ENCODE measurements at places on chromosomes 4 and X. TPM values are rescaled to one million over a fixed set of nuclear protein-coding genes. Genes with fewer than 3 reads are reported as not detected.

Gene NKX3-2
- total RNA-seq: 0.79 TPM

Gene MAGED1
- total RNA-seq: 278 TPM

DNA sequence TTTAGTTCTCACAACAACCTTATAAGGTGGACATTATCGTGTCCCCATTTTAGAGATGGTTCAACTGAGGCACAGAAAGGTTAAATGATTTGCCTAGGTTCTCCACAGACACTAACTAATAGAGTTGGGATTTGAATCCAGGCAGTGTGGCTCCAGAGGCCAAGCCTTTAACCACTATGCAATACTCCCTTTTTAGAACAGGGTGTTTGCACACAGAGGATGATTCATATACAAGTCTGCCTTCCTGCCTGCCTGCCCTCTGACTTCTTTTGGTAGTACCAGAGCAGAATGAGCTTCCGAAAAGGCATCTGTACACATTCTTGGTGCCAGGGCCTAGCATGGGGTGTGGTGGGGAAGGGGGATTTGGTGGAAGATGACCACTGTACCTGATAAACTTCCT is 150.8 kb upstream of the ARHGEF9 start:
- DNase-seq: no peak

- no peak for DNase-seq
Measured at GRCh38 chrX:3161681-3162080, 120.4 kb downstream of the ARSF start.

Gene FAM193A
- 26.8 TPM for total RNA-seq

Gene ABCE1
- 62.1 TPM for total RNA-seq

DNA sequence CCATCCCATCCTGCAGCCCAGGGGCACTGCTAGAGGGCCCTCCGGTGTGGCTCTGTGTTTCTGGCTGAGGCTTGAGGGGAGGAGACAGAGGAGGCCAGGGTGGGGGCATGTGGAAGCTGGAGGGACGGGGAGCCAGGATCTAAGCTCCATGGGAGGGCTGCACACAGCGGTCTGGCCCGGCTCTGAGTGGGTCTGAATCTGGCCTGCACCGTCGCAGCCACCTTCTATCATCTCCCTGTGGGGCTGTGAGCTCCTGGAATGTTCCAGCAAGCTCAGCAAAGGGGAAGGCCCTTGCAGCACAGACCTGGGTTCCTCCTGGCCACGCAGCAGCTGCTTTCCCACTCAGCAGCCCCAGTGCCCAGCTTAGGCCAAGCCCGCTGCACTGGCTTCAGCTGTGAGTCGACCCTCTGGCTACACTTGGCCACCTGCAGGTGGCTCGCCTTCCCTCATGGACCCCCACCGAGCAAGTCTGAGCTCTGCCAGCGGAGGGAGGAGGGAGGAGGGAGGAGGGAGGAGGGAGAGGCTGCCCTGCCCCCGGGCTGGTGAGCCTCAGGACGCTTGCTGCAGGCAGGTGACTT is 5.3 kb downstream of the NKX1-1 start:
- no peak for DNase-seq

DNA sequence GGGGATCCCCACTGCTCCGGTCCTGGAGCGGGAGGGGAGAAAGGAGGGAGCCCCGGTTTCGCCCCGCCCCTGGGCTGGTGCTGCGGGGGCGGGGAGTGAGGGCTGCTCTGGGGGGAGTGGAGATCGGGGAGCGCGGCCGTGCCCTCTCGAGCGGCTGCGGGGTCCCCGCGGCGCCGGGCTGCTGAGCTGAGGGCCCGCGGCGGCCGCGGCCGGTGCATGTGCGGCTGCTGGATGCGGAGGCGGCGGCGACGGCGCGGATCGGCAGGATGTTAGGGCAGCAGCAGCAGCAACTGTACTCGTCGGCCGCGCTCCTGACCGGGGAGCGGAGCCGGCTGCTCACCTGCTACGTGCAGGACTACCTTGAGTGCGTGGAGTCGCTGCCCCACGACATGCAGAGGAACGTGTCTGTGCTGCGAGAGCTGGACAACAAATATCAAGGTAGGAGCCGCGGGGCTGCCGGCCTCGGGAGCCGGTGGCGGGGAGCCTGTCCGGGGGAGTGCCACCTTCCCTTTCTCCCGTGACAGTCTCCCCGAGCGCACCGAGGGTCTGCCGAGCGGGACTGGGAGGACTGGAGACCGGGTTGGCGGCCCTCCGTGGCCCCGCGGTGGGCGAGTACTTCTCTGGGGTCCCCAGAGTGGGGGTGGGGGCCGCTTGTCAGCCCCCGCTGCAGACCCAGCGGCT is at the start of gene ING2:
ING2 (plus strand) TSS at position 129 of the 681 bp plus-strand sequence; CDS start at position 267, 138 bp downstream.
- DNase-seq: peak; percentile 72

- no peak for DNase-seq
Measured at GRCh38 chr4:160450876-160451275, 1348.0 kb downstream of the RAPGEF2 start.

- DNase-seq: no peak
Measured at GRCh38 chr4:35493977-35494376, 750.3 kb downstream of the ARAP2 start.

DNA sequence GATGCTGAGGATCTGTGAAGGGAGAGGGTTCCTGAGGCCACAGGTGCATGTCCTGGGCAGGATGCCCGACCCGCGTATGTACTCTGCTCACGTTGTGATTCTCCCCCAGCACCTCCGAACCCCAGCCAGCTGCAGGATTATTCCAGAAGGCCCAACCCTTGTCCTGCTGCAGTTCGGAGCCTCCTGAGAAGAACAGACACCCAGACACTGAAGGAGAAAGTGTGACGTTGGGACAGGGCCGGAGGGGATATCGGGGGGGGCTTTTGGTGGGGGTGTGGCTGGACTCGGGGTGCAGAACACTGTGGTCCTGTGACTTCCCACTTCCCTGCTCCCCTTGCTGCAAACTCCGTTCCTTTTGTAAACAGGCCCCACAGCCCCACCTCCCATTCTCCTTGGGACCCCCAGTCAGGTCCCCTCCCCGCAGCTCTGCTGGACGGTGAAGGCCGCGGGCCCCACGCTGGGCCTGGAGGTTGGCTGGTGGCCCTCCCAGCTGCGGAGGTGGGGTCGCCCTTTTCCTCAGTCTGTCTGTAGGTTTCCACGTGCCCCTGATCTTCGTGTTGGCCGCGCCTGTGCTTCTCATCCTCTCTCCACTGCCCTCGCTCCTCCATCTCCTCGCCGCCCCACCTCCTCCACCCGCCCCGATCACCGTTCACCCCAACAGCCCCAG is 83.0 kb upstream of the ADRA2C start:
- no peak for DNase-seq

GRCh38 chr4:163171590-163171989 is 4.9 kb upstream of the NAF1 start:
- DNase-seq: no peak

Gene TXK
- total RNA-seq: 1.3 TPM

Gene CLDN22
- not detected for total RNA-seq

DNA sequence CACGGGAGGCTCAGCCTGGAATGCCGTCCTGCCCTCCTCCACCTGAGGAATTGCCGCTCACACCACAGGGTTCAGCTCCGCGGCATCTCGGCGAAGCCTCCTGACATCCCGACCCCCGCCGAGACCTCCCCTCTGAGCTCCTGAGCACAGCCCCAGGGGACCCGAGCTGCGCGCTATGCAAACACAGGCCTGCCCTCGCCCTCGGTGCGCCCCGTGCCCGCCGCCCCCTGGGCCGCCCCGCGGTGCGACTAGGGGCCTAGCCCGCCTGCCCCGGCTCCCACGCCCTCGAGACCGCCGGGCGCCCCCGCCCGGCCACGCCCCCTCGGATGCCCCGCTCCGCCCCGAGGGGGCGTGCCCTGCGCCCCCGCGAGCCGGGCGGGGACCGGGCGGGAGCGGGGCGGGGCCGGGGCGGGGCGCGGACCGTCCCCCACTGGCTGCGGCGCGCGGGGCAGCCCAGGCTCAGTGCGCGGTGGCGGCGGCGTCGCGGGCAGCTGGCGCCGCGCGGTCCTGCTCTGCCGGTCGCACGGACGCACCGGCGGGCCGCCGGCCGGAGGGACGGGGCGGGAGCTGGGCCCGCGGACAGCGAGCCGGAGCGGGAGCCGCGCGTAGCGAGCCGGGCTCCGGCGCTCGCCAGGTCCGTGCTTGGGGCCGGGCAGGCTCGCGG is at the start of gene FGFR3:
FGFR3 (plus strand) TSS at position 462 of the 664 bp plus-strand sequence. CDS start 642 bp downstream, outside the sequence.
- no peak for DNase-seq

DNA sequence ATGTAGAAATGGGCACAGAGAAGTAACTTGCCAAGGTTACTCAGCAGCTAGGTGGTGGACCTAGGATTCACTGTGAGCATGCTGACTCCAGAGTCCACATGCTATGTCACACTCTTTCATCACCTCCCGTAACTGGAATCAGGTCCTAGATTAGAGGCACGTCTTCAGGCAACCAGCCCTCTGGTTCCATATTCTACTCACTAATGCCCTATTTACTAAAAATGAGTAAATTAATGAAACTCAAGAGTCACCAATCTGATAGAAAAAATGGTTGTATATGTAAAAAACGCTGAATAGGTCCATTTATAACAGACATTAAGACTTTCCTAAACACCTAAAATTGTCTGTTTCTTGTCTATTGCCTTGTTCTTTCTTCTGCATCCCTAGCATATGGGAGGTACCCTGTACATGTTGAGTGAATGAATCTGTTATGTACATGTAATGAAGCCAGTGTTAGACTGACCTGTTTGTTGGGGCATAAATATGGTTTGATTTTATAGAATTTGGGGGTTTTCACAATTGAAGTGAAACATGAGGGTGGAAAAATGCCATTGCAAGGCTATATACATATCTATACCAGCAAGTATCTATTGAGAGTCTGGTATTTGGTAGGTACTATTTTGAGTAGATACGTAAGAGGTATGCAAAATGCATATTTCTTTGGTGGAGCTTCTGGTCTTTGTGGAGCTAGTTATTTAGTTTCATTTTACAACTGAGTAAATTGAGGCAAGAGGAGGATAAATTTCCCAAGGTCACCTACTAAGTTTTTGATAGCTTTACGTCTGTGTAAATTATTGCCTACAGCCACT is 7.5 kb upstream of the RUFY3 start:
- DNase-seq: no peak

- no peak for DNase-seq
Measured at GRCh38 chr4:95155759-95156451, 392.9 kb downstream of the UNC5C start.

GRCh38 chrX:56812515-56813105 is 83.6 kb downstream of the NBDY start:
- no peak for DNase-seq

- DNase-seq: peak; percentile 81
Measured at GRCh38 chr4:82044141-82044993, 329.4 kb downstream of the HNRNPD start.

DNA sequence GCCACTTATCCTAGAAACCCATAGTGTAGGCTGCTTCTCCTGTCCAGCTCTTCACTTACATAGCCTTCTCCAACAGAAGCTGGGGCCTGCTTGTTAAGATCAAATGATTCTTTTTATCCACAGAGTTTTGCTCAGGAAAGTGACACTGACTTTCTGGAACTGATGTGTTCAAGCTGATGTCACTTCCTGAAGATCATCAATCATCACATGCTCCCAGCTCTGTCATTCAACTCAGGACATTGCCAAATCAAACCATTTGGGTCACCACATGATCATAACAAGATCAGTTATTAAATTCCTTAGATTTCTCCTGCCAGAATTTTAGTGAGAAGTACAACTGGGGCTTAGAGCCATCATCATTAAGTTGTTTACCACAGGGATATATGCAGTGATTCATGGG is 39.4 kb downstream of the GLRA3 start:
- no peak for DNase-seq

- DNase-seq: no peak
Measured at GRCh38 chr4:135838889-135839288, 1637.3 kb upstream of the PABPC4L start.

DNA sequence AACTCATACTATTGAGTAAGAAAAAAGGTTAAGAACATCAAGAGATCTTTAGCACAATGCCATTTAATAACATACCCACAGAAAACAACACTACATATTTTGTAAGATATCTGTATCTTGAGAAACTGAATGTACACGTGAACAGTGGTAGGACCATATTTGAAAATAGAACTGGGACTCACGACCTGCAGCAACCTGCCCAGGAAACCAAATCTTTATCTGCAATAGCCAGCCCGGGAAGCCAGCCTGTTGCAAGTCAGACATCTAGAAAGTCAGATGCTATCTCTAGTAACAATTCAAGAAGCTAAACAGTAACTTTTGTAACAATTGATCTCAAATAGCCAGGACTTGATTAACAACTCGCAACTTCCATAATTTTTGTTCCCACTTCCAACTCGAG is 52.6 kb upstream of the SOD3 start:
- DNase-seq: no peak

DNA sequence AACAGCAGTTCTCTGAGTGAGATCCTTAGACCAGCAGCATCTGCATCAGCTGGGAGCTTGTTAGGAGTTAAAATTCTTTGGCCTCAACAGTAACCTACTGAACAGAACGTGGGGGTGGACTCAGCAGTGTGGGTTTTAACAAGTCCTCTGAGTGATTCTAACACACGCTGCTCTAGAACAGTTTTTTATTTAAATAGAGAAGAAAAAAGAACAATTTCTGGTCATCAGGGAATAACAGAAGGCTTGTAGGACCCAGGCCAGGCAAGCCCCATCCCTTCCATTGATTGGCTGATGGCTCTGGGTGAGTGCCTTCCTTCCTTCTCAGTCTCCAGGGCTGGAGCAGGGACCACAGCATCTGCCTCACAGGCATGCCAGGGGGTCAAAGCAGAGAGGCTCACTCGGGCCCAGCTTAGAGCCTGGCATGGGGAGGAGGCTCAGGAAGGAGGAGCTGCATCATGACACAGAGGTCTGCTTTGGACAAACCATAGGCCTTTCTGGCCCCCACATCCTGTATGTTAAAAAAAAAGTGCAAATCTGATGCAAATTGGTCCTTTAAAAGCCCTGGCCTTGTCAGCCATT is 56.7 kb downstream of the JAKMIP1 start:
- no peak for DNase-seq

Gene NEXMIF
- 1.1 TPM for total RNA-seq

Gene TMEM47
- 23.6 TPM for total RNA-seq

- no peak for DNase-seq
Measured at GRCh38 chrX:121864561-121864960, 817.2 kb downstream of the GLUD2 start.

GRCh38 chrX:34848281-34848680 is 94.3 kb upstream of the FAM47B start:
- DNase-seq: no peak

- no peak for DNase-seq
Measured at GRCh38 chr4:9929111-9929510, 92.2 kb downstream of the SLC2A9 start.

DNA sequence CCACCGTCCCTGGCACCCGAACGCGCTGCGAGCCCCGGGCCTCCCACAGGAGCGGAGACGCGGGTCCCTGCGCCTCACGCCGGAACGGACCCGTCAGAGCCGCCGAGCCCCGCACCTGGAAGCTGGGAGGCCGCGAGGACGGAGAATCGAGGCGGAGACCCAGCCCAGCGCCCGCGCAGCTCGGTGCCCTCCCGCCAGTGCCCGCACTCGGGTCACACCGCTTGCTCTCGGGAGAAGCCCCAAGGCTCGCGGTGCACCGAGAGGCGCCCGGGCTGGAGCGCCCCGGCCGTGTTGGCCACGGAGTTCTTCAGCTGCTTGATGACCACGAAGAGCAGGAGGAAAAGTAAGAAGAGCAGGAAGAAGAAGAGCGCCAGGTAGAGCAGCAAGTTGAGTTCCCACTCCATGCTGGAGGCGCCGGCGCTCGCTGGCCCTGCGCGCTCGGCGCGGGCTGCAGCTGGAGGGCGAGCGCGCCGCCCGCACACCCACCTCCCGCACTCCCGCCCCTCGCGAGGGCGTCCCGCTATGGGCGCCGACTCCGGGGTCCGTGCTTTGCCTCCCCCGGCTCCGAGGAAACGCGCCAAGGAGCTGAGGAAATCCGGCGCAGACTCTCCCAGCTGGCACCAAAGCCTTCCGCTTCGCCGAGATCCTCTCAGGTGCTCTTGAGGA is at the start of gene SMIM43:
SMIM43 (minus strand) TSS at position 463 of the 666 bp plus-strand sequence; CDS start at position 404, 59 bp downstream.
- no peak for DNase-seq

Measured in type B pancreatic cell (in vitro differentiated cells).